H7 (cell line): ENCODE measurements at places on chromosomes 2 and 18.
A peak's percentile ranks its signal among the peaks of the same experiment; 100 is the strongest.

GRCh38 chr2:43453179-43454170 is 142.4 kb downstream of the THADA start:
- DNase-seq = no peak

- no peak for DNase-seq
Observed at GRCh38 chr2:181992776-181993175, 7.1 kb downstream of the PPP1R1C start.

GRCh38 chr2:618422-618990 is 58.7 kb downstream of the TMEM18 start:
- no peak for DNase-seq

- peak; percentile 17 for DNase-seq
Observed at GRCh38 chr2:182980115-182980514, 58.1 kb downstream of the NCKAP1 start.

DNA sequence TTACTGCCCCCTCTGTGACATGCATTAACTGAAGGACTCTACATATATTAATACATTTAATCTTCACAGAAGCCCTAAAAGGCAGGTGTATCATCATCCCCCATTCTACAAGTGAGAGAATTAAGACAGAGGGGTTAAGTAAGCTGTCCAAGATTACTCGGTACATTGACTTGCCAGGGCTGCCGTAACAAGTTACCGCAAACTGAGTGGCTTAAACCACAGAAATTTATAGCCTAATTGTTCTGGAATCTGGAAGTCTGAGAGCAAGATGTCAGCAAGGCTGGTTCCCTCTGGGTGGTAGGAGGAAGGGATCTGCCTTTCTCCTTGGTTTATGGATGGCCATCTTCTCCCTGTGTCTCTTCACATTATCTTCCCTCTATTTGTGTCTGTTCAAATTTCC is 605.5 kb downstream of the EPHA4 start:
- DNase-seq = no peak

DNA sequence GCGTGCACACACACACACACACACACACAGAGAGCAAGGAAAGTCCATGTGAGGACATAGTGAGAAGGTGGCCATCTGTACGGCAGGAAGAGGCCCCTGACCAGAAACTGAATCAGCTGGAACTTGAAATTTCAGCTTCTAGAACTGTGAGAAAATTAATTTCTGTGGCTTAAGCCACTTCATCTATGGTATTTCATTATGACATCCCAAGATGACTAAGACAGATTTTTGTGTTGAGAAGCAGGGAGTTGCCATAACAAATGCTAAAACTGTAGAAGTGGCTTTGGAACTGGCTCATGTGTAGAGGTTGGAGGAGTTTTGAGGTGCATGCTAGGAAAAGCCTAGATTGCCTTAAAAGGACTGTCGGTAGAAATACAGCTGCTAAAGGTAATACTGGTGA is 63.4 kb upstream of the ZBTB7C start:
- no peak for DNase-seq

- no peak for DNase-seq
Observed at GRCh38 chr18:41949206-41949920, 5.7 kb upstream of the PIK3C3 start.

DNA sequence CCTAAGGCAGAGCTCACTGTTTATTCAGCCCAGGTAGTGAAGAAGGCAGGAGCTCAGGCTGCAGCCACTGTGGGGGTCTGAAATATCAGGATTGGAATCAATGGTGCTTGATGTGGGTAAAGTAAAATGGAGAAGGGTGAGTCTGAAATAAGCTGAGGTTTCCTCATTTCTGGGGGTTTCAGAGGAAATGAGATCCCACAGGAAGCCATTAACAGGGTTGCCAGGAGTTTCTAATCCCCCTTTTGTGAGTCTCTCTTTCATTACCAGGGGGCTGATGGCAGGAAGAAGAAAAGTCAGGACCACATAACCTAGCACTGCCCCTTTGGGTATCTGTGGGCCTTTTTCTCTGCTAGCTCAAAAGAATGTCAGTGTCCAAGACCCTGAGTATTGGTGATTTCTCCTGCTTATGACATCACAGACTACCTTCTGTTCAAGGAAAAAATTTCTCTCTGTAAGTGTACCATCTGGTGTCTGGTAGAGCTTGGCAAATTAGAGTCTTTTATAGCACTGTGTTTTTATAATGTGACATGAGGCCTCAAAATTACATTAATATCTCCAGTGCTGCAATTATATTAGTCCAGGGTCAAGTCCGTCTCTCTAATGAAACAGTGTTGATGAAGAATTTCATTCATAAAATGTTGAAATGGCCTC is 56.0 kb downstream of the LBH start:
- DNase-seq = no peak

DNA sequence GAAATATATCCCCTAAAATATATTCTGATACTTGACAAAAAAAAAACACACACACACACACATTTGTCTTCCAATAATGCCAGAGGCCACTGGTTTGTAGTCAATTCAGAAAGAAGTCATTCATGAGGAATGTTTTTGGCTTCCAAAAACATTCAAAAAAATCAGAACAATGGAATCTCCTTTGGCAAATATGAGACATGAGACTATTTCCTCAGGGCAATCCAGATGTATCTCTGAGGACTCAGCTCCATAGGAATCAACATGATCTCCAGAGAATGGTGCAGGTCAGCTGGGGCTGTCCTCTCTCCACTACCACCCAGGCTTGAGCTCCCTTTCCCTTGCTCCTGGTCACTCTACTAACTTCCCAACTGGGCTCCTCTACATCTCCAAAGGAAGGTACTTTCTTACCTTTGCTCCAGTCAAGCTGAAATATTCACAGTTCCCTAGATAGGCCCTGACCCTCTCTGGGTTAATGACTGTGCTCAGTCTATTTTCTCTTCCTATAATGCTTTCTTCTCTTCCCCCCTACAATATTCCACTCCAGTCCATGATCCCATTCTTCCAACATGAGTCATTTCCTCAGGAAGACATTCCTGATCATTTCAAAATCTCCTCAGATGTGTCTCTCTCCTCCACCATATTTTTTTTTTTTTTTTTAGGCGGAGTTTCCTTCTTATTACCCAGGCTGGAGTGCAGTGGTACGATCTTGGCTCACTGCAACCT is 145.3 kb downstream of the C1D start:
- no peak for DNase-seq

- DNase-seq = peak; percentile 72
Observed at GRCh38 chr2:152036611-152037469, 62.0 kb downstream of the CACNB4 start.

GRCh38 chr18:63002803-63003445 is 287.6 kb downstream of the PHLPP1 start:
- no peak for DNase-seq

GRCh38 chr2:236809716-236810115 is 240.1 kb downstream of the ACKR3 start:
- DNase-seq = no peak

DNA sequence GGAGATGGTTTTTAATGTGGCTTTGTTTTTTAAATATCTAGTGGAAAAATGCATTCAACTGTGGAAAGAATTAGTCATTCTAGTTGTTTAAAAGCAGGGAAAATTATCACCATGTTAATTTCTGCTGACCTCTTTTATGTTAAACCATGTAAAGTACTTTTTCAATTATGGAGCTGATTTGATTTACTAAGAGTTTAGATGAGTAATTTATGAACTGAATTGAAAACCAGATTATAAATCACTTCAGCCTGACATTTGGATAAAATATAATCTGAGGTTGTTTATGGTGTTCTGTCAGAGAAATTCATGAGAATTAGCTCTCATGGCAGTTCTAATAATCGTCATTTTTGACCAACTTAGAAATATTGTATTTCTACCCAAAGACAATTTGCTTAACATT is 11.6 kb downstream of the ITGA4 start:
- DNase-seq = no peak

GRCh38 chr2:11177871-11178690 is 22.8 kb downstream of the SLC66A3 start:
- no peak for DNase-seq

DNA sequence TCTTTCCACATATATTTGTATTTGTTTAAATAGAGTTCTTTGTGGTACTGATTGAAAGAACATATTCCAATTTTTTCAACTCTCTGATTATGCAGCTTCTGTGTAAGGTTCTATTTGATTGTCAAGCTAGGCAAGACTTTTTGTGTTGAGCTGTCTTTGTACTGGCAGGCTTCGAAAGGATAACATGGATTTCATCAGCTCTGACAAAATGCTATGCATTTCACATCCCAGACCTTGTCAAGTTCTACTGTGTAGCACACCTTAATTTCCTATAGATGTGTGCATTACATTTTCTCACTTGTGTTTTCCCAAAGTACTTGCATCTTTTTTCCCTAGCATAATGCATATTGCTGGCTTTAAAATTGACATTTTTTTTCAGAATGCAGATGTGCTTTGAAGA is 555.0 kb upstream of the GYPC start:
- no peak for DNase-seq

- no peak for DNase-seq
Observed at GRCh38 chr2:79369127-79369526, 143.7 kb upstream of the CTNNA2 start.

DNA sequence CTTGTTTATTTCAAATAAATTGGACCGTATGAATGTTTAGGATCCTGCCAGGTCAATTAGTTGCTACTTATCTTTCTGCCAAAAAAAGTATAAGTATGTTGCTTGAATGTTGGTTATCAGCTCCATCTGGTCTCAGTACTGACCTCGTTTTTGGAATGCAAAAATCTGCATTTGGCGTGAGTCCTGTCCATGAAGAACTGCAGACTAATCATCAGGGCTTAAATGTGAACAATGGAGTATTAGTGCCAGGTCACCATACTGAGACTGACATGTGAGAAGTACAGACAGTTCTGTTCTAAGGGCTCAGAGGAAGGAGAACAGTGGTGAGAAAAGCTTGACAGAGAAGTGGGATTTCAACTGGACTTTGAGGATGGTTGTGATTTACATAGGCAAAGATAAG is 393.1 kb upstream of the SLC14A2 start:
- DNase-seq = no peak

DNA sequence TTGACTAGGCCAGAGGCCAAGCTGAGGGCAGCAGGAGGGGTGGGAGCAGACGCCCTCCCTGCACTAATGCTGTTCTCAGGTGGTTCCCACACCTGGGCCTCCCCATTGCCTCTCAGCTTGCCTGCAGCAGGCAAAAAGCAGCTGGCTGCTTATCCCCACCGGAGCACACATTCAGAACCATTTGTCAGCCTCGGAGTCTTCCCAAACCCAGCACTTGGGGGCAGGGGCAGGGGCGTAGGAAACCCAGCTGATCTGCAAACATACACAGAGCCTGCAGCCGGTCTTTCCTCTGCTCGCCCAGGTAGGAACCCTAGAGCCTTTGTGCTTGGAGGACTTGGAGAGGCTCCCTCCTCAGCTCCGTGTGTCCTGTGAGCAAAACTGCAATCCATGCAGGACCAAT is 249.8 kb downstream of the CYP26B1 start:
- DNase-seq = peak; percentile 40

DNA sequence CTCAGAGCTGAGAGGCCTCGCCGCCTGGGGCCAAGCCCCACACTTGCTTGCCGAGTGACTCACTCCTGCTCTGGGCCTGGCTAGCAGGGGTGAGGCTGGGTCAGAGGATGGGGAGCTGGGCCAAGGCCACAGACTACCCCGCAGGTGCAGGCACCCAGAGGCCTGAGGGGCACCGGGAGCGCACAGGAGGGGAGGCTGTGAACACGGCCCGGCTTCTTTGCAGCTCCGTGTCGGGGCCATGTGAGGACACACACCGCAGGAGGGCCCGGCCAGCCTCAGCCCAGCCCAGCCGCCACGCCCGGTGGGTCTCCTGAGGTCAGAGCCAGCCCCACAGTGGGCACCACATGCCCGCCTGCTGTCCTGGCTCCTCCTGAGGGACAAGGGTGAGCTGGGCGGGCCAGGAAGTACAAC is 8.4 kb downstream of the GPC1 start:
- DNase-seq = no peak

DNA sequence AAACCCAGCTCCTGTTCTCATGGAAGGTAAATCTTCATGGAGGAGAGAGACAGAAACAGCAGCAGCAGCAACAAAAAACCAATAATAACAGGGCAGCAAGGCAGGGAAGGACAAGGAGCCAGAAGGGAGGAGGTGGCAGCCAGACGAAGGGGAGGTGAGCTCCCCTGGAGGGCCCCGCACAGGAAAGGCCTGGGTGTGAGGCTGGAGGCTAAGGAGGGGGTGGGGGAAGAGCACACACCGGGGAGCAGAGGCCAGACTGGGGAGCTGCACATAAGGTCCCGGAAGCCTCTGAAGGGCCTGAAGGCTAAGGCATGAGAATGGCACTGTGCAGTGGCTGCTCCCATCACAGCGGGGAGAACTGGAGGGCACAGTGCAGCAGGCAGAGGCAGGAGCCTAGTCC is 94.8 kb upstream of the SMAD7 start:
- peak; percentile 65 for DNase-seq

- no peak for DNase-seq
Observed at GRCh38 chr2:134153294-134153880, 100.5 kb upstream of the MGAT5 start.

DNA sequence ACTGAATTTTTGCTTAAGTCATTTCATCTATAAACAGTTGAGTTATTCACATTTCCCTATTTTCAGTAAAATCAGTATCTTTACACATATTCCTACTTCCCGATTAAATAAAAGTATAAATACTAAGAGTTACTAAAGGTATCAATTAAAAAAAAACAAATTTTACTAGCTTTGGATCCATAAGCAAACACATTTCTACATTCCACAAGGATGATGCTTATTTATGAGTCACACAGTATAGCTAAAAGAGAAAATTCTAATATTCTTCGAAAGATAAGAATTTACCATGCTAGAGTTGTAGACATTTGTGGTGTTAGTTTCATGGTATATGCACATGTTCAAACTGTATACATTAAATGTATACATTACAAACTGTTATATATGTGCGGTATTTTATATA is 23.7 kb downstream of the PGAP1 start:
- DNase-seq = no peak

GRCh38 chr2:222269132-222269531 is 29.7 kb downstream of the PAX3 start:
- no peak for DNase-seq

GRCh38 chr2:167103028-167103756 is 214.9 kb downstream of the XIRP2 start:
- no peak for DNase-seq

- no peak for DNase-seq
Observed at GRCh38 chr2:8662239-8662879, 19.5 kb upstream of the ID2 start.

GRCh38 chr2:4898706-4899105 is 793.5 kb upstream of the SOX11 start:
- DNase-seq = no peak

DNA sequence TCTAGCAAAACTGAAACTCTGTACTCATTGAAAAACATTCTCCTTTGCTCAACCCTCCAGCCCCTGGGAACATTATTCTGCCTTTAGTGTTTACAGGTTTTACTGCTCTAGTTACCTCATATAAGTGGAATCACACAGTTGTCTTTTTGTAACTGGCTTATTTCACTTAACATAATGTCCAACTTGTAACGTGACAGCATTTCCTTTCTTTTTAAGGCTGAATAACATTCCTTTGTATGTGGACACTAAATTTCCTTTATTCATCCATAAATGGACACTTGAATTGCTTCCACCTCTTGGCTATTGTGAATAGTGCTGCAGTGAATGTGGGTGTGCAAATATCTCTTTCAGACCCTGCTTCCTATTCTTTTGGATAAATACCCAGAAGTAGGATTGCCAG is 144.9 kb downstream of the ACTR3 start:
- DNase-seq = no peak

GRCh38 chr18:79062806-79063205 is 6.4 kb upstream of the ATP9B start:
- no peak for DNase-seq
